ENCODE measurements at places on chromosomes 2 and 18.
A peak's percentile ranks its signal among the peaks of the same experiment; 100 is the strongest.

DNA sequence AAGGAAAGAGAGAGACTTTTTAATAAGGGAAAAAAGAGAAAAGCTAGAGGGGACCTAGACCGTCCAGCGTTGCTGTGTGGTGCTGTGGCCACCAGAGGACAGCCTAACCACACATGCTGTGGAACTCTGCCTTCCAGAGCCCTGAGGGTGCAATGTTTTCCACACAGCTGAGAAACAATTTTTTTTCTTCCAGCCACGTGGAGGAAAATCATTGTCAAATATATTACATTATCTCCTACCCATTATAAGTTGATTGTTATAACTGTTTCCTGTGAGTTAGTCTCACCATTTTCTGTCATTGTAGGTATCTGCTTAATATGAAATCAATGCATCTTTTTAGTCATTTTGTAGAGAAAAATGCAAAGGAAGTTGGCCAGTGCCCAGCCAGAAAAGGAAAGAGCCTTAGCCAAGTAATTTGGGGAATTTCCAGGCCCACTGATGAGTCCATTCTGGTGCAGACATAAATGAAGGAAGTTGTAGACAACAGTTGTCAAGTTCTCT lies 5.9 kb upstream of the MRPL19 start:
- peak; percentile 56 for DNase-seq

- DNase-seq: no peak
Measured at GRCh38 chr2:73780237-73780582, 307 bp upstream of the DUSP11 start.

DNA sequence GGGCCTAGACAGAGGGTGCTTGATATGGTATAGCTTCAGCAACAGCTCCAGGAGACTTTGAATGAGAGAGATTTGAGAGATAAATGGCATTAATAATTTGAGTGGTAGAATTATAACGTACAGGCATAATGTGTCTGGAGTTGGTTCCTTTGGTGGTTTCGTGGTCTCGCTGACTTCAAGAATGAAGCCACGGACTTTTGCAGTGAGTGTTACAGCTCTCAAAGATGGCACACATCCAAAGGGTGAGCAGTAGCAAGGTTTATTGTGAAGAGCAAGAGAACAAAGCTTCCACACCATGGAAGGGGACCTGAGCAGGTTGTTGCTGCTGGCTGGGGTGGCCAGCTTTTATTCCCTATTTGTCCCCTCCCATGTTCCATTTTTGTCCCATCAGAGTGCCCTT lies 23.1 kb downstream of the PDCD1 start:
- DNase-seq: no peak

DNA sequence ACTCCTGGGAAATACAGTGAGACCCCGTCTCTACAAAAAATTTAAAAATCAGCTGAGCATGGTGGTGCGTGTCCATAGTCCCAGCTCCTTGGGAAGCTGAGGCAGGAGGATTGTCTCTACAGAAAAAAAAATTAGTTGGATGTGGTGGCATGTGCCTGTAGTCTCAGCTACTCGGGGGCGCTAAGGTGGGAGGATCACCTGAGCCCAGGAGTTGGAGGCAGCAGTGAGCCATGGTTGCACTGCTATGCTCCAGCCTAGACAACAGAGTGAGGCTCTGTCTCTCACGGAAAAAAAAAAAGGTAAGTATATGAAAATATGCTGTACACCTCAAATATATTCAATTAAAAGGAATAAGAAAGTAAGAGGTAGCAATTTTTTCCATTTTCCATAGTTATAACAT lies 92.5 kb upstream of the TGIF1 start:
- no peak for DNase-seq

- no peak for DNase-seq
Measured at GRCh38 chr18:6401687-6402086, 13.0 kb downstream of the L3MBTL4 start.

DNA sequence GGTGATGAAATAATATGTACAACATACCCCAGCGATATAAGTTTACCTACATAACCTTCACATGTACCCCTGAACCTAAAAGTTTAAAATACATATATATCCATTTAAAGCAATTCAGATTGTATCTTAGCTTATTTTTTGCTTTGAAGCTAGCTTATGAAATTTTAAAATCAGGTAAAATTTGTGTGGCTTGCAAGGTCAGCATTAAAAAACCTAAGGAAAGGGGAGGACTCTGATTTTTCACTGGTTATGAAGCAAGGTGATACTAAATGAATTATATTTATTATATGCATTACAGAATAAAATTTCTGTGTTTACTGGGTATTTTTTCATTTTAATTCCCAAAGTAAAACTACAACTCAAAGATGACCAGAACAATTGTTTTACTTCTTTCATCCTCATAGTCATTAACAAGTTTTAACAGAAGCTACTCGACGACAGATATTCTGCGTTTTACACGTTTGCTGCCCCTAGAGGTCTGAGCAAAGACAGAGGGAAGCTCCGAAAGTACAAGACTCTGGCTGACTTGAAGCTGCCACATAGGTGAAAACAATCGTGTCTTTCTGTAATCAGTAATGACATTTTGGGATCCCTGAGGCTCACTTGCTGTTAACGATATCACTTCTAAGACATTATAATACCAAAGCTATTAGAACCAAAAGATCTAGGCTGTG lies 17.1 kb downstream of the PKP4 start:
- DNase-seq: no peak

GRCh38 chr2:152430876-152431275 lies 95.9 kb downstream of the FMNL2 start:
- DNase-seq: no peak

DNA sequence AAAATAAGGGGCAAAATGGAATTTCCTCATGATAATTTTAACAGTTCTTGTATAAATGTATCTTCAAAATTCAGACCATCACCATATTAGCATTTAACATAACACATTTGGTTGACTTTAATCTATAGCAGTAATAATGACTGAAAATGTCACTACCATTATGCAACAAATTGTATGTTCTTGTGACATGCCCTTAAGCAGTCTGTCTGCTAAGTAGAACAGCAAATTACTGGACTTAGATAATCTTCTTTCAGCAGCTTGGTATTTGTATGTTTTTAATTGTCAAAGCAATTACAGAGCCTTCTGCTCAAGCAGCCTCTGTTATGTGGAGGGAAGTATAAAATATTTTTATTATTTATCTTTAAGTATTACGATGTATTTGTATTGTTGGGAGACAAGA lies 214.3 kb upstream of the NXPH2 start:
- no peak for DNase-seq

DNA sequence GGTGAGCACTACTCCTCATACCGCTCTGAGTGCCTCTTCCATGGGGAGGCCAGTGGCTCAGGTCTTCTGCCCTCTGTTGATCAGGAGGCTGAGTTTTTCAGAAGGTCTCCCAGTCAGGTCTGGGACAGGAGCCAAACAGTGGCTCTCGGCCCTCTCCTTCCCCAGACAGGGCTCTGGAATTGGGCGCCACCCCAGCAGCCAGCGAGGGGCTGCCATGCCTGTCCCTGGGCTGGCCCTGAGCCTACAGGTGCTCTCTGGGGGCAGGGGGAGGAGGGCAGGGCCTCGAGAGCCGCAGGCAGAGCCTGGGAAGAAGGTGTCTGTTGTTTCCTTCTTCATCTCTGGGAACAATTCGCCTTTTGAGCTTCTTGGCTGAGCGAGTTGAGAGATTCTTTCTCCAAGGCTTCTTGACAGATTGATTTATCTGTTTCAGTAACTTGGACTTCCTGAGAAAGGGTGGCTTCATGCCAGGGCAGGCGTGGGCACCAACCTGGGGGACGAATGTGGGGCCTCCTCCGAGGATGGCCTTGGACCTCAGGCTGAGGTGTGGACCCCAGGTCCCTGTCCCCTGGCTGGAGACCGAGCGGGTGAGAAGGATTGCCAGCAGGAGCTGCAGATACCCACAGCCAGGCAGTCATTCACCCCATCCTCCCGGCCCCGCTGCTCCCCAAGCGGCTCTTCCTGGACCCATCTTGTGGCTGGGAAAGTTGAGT lies 64.7 kb upstream of the GLI2 start:
- DNase-seq: no peak

- DNase-seq: no peak
Measured at GRCh38 chr2:118291251-118291880, 203.1 kb downstream of the INSIG2 start.

DNA sequence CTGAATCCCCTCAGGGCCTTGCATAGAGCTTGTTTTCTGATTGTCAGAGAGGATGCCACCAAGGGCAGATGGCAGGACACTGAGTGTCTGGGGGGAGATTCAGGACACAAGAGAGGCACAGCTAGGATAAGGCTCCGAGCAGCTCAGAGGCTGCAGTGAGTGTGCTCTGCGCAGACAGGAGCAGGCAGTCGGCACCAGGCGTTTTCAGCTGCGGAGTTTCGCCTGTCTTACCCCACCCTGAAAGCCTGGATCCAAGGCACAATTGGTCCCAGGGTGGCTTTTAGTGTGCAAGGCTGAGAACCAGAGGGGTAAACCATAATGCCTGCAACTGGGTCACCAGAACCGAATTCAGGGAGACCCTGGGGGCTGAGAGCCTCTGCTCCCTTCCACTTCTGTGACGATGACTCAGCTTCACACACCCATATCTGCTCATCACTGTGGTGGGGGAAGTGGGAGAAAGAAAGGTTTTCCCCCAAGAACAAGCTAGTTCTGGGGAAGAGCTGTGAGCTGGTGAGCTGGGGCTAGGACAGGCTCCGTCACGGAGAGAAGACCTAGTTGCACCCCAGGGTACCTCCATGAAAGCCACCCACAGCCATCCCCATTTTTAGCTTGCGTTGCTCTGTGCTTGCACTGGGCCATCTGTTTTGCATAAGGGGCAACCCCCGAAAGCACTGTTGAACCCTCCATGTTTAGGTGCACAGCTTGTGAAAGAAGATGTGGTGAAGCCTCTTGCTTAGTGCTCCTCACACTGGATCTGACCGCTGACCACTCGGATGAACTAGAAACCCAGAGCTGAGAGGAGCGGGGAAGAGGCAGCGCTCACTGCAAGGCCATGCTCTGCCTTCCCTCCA lies 173.7 kb downstream of the CELF4 start:
- DNase-seq: no peak

DNA sequence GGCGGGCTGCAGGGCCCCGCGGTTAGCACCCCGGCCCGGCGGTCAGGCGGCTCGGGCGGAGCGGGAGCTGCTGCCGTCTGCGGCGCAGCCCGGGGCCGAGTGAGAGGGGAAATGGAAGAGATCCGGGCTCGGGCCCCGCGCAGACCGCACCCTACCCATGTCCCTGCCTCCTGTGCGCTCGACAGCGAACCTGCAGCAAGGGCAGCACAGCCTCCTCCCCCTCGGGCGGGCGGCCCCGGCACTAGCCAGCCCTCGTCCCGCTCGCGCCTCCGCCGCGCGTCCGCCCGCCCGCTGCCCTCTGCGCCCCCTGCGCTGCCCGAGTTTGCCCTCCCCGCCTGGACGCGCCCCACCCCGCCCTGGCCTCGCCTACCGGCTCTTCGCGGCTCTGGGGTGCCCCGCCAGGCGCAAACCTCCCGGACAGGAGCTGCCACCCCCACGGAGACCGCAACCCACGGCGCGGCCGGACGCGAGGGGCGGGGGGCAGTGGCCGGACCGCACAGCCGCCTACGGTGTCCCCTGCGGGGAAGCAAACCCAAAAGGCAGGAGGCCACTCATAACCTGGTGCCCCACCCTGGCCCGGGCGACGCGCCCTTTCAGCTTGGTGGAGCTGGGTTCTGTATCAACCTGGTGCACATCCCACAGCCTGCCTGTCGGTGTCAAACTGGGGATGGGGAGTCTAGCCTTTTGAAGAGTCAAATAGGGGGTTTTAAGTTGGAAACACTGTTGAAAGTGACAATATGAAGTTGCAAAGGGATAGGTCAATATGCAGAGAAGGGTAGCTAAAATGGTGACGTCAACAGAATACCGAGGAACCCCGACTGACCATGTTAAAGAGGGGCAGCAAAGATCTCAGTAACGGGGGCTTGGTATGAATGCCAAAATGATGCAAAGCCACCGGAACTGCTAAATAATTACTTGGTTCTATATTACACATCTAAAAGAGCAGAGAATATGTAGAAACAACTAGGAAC lies at the start of gene IHH:
Gene IHH (minus strand): TSS at position 101 of the 971 bp plus-strand sequence. CDS start 454 bp downstream, outside the sequence.
- DNase-seq: no peak

DNA sequence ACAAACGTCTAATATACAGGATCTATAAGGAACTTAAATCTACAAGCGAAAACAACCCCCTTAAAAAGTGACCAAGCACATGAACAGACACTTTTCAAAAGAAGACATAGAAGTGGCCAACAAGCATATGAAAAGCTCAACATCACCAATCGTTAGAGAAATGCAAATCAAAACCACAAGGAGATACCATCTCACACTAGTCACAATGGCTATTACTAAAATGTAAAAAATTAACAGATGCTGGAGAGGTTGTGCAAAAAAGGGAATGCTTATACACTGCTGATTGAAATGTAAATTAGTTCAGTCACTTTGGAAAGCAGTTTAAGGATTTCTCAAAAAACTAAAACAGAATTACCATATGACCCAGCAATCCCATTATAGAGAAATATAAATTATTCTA lies 1148.5 kb upstream of the FAM98A start:
- no peak for DNase-seq

DNA sequence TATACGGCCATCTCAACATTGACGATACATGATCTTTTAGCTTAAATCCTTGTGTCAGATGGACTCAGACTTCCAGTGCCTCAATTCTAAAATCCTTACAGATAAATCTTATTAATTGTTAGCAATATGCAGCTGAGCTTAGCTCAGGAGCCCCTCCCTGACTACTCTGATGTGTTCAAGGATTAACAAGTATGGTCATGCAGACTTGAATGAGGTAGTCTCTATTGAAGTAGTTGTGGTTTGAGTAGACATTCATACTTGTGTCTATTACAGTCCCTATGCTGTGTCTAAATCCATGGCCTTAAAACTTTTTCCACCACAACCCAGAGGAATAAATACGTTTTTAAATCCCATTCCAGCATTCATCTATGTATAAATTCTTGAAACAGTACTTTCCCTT lies 119.5 kb downstream of the NUP35 start:
- DNase-seq: no peak

DNA sequence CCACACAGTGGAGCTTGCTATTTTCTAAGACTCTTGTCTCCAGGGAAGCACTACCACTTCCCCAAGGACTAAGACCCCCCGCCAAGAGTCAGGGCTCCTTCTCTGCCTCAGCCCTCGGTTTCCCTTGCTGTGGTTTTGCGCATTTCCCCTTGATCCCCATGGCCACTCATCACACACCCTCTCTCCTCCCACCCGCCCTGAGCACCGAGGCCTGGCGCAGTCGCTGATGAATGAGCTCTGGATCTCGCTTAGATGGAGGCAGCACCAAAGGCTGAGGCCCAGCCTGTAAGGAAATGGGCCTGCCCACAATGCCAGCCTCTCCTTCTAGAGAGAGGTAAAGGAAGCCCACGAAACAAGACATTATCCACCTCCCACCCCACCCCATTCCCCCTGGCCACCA lies 96.9 kb downstream of the TNS1 start:
- DNase-seq: no peak

DNA sequence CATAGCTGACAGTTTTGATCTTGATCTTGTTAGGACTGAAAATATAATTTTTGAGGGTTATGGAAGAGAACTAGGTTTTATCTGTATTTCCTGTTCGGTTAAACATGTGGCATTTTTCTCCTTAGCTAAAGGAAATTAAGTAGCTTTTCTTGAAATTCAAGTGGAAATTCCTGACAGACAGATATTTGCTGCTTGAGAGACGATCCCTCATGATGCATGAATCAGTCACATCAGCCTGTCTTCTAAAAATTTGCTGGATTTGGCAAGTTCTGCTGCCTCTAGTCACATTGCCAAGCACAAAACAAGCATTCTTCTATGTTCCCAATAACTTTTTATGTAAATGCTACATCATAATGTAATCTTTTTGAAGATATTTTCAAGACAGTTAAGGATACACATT lies 201.8 kb upstream of the ATP5MC3 start:
- DNase-seq: no peak

GRCh38 chr2:234399451-234400246 lies 97.2 kb downstream of the ARL4C start:
- no peak for DNase-seq

GRCh38 chr18:43961722-43962121 lies 684.4 kb upstream of the SYT4 start:
- DNase-seq: no peak

Measured in stimulated activated CD4-positive, alpha-beta T cell treated with anti-CD3 and anti-CD28 coated beads, Interleukin-4, amount 100 ng/mL, for 4 hours (primary cell).